CD4-positive, alpha-beta T cell treated with Interleukin-4 for 1 hour (primary cell): ENCODE measurements at places on chromosomes 16 and 17.

DNA sequence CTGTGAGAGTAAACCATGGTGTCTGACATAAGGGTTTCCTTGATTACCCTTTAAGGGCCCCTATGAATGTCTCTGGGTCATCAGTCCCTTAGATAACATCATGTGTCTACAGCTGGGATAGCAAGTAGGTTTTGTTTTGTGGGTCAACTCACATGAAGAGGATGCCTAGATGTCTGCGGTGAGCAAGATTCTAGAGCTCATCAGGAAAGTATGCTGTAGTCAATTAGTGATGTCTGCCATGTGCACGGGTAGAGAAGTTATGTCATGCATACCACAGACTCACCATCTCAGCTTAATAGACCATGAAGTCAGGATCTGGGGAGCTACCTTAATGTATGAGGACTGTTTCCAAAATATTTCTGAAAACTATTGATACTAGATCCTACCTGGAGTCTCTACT lies 57.5 kb downstream of the CDH13 start:
- no peak for DNase-seq

GRCh38 chr17:46108120-46108519 lies 85.1 kb downstream of the KANSL1 start:
- DNase-seq, result no peak

DNA sequence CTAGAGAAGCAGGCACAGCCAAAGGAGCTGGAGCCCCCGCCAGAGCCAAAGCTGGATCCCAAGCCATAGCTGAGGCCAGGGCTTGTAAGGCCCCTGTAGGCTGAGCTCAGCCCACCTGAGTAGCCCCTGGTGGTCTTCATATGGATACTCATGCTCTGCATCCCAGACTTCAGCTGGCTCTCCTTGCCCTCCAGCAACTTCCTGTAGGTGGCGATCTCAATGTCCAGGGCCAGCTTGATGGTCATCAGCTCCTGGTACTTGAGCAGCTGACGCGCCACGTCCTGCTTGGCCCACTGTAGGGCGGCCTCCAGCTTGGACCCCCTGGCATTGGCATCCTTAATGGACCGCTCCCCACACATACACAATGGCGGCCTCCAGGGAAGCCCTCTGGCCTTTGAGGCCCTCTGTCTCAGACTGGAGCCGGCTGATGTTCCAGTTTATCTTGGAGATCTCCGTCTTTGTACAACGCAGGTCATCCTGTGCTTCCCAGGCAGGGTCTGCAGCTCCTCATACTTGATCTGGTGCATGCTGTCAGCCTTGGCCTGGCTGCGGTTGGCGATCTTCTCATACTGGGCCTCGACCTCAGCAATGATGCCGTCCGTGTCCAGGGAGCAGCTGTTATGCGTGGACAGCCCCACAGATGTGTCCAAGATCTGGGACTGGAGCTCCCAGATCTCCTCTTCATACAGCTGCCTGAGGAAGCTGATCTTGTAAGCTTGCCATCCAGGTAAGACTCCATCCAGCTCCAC lies 28.9 kb downstream of the IKZF3 start:
- DNase-seq, result no peak

- no peak for DNase-seq
Measured at GRCh38 chr16:6512512-6512911, 820.1 kb upstream of the RBFOX1 start.

GRCh38 chr17:37570527-37571093 lies 38.6 kb downstream of the SYNRG start:
- peak; percentile 14 for DNase-seq

- no peak for DNase-seq
Measured at GRCh38 chr16:86103320-86103719, 204.4 kb downstream of the IRF8 start.

GRCh38 chr17:31856750-31857149 lies 2.3 kb downstream of the COPRS start:
- no peak for DNase-seq

GRCh38 chr17:19433255-19433654 lies 22.2 kb downstream of the RNF112 start:
- no peak for DNase-seq

DNA sequence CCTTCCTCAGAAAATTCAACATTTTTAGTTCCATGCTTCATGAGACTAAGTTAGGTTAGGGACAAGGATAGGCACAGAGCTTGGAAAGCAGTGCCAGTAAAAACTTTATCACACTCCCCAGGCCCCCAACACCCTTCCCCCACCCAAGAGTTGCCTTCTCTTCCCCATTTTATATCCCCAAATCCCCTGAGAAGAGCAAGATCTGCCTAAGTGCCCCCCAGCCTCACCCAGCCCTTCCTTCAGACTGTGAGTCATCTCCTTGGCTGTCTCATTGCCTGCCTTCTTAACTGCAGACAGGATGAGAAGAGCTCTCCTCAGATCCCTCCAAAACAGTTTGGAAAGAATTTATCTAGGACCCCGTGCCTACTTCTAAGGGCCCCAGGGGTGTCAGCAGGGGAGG lies 55.8 kb downstream of the NEUROD2 start:
- no peak for DNase-seq

DNA sequence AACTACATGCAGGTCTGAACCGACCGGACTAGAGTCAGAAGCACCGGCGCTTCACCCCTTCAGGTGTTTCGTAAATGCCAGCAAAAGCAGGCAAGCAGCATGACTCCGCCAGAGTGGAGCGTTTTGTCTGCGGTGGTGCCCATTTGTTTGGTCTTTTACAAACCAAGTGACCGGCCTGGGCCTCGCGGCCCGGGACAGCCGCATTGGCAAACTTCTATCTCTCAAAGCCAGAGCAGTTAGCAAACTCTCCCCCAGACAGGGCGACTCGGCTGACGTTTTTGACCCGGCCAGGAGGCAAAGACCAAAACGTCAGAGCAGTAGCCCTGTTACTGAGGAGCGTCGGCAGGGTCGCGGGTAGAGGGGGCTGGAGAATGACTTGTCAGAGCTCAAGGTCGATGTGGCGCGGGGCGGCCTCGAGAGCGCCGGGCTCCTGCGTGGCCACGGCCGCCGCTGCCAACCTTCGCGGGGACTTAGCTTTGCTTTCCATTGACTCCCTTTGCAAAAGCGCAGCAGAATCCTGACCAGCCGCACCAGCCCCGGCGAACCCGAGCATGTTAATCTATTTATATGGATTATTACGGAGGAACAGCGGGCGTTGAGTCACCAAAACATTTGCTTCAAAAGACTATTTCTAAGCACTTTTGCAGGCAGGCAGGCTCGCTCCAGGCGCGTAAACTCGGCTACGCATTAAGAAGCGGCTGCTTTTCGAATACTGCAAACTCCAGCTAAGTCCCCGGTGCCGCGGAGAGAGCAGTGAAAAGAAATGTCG lies 763 bp upstream of the SOX9 start:
- DNase-seq, result no peak

GRCh38 chr16:66678337-66678736 lies 18.2 kb downstream of the CMTM4 start:
- no peak for DNase-seq

GRCh38 chr17:77480199-77480508 lies 339.4 kb downstream of the SEC14L1 start:
- no peak for DNase-seq

GRCh38 chr16:22014271-22014873 lies 6.5 kb downstream of the MOSMO start:
- no peak for DNase-seq

- DNase-seq, result no peak
Measured at GRCh38 chr16:27516365-27516764, 33.3 kb downstream of the GTF3C1 start.
